ENCODE measurements at places on chromosomes 4 and X.

DNA sequence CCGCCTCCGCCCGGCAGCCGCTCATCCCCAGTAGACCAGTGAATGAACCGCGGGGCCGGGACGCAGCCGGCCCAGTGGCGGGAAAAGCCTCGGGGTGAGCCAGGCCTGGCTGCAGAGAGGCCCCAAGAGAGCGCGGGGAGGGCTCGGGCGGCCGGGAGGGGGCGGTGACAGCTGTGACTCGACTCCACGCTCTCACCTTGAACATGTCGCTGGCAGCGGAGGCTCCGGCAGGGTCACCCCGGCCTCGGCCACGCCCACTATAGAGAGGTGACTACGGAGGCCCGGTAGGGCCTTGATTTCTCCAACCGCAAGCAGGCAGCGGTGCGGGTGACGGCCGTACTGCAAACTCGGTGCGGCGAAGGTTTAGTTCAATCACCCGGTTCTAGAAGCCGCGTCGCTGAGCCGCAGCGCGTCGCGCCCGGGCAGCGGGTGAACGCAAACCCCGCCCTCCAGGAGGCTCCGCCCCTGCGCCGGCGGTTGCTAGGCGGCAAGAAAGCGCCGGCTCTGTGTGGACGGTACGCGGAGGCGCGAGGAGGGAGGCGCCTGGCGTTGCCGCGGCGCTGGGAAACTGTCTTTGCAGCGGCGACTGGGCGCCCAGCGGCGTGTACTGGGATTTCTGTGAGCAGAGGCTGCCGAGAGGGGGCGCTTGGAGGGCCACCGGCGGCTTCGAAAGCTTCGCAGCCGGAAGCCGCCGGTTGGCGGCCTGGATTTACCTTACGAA, at the start of the genes APOO and CXorf58:
APOO (minus strand) TSS at position 441 of the 721 bp plus-strand sequence; CDS start at position 205, 236 bp downstream.
CXorf58 (plus strand) TSS at position 509 of the 721 bp plus-strand sequence. CDS start 2,297 bp downstream, outside the sequence.
- peak; percentile 66 for DNase-seq

- no peak for DNase-seq
Observed at GRCh38 chr4:7335344-7336066, 99.2 kb downstream of the PSAPL1 start.

- no peak for DNase-seq
Observed at GRCh38 chrX:96244955-96245354, 439.7 kb upstream of the DIAPH2 start.

DNA sequence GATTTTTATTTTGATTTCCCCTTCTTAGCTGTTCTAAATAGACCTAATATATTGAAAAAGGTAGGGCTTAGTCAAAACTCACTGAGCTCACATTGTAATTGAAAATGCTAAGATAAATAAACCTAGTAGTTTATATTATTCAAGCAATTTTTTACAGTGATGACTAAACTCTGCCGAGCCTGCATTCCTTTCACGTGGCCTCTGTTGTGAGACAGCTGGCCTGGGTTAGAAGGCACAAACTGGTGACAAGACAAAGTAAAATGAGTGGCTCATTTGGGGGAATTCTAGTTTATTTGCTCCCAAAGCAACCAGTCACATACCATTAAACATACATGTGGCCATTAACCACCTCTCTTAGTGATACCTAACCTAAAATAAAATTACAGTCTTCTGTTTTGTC, 169.4 kb upstream of the TEX13C start:
- no peak for DNase-seq

DNA sequence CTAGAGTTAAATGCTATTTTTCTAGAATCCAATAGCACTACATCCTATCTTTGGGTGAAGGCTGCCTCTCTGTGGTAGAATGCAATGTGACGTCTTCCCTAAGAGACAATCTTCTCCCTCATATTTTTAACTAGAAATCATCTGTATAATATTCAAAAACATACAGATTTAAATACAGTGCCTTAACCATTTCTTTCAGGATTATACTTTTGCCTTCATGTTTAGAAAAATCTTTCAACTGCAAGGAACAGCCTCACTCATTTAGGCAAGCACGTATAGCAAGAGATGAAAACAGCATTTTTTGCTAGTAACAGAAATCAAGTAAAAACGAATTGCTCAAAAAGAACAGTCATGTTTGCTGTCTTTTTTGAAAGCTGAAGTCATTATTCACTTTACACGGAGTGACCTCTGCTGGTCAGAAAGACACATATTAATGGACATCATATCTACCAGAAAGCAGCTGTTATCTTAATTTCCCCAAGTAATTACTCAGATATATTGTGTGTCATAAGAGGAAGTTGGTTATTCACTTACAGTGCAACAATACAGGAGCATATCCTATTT, 422.3 kb downstream of the STPG2 start:
- DNase-seq: no peak

Measured in stimulated activated CD8-positive, alpha-beta memory T cell treated with anti-CD3 and anti-CD28 coated beads, Interleukin-4, amount 100 ng/mL, for 1 hour (primary cell).